HCEC 1CT (cell line): ENCODE measurements at places on chromosomes 7 and 10.

- DNase-seq, result no peak
Measured at GRCh38 chr10:103720328-103720963, 134.9 kb downstream of the SH3PXD2A start.

GRCh38 chr7:92293896-92294590 lies 48.3 kb downstream of the ANKIB1 start:
- DNase-seq, result peak; percentile 13

- no peak for DNase-seq
Measured at GRCh38 chr7:155815332-155816191, 3.3 kb upstream of the SHH start.

DNA sequence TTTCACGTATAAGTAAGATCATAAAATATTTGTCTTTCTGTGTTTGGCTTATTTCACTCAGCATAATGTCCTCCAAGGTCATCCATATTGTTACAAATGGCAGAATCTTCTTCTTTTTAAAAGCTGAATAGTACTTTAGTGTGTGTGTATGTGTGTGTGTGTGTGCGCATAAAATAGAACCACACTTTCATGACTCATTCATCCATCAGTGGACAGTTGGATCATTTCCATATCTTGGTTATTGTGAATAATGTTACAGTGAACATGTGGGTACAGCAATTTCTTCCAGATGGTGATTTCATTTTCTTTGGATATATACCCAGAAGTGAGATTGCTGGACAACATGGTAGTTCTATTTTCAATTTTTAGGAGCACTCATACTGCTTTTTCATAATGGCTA lies 622.4 kb downstream of the NRG3 start:
- DNase-seq, result no peak

GRCh38 chr10:84352251-84352842 lies 24.0 kb downstream of the CCSER2 start:
- peak; percentile 48 for DNase-seq

DNA sequence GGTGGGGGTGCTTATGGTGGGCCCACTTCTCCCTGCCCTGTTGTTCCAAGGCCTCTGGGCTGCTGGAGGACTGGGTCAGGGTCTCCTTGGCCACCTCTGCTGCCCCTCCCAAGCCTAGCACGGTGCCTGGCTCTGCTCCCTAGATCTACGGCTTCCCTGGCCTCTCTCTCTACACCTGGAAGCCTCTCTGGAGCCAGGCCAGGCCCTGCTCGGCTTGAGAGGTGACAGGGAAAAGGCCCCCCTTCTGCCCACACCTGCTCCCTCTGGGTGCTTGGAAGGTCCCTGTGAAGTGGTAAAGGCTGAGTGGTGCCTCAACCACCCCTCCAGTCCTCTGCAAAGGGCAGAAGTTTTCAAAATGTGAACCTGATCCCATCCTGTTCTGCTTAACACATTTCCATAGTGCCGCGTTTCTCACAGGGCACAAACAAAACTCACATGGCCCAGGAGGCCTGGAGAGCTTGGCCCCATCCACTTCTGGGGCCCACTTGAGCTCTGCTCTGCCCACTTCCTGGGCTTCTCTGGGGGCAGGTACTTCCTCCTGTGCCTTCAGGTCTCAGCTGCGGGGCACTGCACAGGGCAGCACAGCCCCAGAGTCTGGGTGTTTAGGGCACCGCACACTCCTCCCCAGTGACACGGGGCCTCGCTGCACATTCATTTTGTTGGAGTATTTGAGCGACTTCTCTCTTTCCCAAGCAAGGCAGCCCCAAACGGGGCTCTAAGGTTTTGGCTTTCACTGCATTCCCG lies 169.9 kb downstream of the PIP4K2A start:
- DNase-seq, result no peak

- DNase-seq, result peak; percentile 53
Measured at GRCh38 chr10:96642973-96643372, 56.2 kb upstream of the TM9SF3 start.

DNA sequence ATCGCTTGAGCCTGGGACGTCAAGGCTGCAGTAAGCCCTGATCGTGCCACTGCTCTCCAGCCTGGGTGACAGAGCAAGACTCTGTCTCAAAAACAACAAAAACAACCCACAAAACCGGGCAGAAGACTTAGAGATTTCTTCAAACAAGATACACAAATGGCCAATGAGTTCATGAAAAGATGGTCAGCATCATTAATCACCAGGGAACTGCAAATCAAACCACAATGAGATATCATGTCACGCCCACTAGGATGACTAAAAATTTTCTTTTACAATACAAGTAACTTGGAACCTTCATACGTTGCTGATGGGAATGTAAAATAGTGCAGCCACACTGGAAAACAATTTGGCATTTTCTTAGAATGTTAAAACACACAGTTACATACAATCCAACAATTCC lies 77.3 kb upstream of the GRID1 start:
- no peak for DNase-seq

GRCh38 chr7:44547536-44548231 lies 6.6 kb upstream of the NPC1L1 start:
- DNase-seq, result no peak

DNA sequence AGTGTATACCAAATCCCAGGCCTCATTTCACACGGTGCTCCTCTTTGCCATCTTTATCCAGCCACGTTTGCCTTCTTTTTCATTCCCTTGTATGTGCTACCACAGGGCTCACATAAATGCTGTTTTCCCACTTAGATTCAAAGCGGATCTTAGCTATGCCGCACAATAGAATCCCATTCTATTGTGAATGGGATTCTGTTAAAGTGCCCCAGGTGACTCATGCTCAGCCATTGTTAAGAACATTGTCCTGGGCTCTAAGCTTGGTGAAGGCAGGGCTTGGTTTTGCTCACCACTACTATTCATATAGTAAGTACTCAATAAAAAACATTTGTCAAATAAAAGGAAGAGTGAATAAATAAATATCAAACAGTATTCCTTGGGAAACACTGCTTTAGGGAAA lies 72.3 kb upstream of the PHYHIPL start:
- no peak for DNase-seq

GRCh38 chr10:28302012-28302637 lies 739 bp downstream of the MPP7 start:
- no peak for DNase-seq

DNA sequence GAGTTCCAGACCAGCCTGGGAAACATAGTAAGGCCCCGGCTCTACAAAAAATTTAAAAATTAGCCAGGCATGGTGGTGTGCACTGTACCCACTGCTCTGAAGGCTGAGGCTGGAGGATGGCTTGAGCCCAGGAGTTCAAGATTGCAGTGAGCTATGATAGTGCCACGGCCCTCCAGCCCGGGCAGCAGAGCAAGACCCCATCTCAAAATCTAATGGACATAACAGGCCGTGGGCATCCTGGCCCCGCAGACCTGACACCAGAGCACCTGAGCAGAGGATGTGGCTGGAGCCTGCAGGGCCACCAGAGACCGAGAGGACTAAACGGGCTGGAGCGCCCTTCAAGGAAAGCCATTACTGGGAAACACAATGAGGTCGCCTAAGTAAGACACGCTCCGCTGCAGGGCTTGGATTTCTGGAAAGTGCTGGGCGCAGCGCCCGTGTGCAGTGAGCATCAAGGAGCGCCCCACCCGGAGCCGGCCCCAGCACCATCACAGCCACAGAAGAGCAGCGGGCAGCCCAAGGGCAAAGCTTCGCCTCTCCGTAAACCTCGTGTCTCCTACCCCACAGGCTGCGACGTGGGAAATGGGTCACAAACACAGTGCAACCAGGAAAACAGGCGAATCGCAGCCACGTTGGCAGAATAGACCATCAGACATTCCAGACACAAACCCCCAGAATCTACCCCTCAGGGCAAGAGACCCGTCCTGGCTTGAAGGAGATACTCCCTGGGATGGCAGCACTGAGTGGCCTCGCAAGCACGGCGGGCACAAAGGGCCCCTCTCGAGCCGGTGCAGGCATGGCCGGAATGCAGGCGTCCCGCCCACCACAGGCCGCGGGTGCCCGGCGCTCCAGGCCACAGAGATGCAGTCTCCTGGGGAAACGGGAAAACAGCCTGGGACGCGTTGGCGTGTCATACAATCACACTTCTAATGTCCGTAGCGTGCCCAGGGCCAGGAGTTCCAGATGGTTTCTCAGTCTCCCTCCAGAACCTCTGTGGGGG lies 4.9 kb downstream of the RADIL start:
- no peak for DNase-seq

GRCh38 chr7:158450476-158451124 lies 137.0 kb downstream of the PTPRN2 start:
- DNase-seq, result no peak

GRCh38 chr7:124089621-124090020 lies 56.8 kb upstream of the TMEM229A start:
- DNase-seq, result no peak

GRCh38 chr7:122643250-122643649 lies 55.7 kb downstream of the RNF133 start:
- DNase-seq, result no peak

GRCh38 chr7:130351791-130352090 lies 7.1 kb downstream of the CPA5 start:
- no peak for DNase-seq

DNA sequence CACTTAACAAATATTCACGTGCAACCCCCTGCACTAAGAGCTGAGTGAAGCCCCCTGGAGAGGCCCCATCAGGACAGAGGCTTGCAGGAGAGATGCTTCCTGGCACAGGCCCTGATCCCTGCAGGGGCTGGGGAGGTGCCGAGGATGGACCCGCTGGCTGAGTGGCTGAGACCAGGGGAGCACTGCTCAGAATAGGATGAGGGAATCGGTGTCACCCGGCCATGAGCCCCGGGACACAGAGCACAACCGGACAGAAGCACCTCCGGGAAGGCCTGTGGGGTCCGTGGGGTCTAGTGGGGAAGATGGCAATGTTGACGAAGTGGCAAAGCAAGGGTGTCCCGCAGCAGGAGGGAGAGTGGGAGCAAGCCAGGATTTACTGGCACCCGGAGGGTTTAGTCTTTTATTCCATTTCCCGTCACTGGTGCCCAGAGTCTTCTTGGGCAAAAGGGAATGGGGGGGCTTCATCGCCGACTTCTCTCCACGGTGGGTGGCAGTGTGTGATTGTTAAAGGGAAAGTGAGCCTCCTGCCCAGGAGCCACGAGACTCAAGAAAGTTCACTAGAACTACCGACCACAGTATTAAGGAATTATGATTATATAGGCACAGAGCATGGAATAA lies 140.7 kb downstream of the ADARB2 start:
- no peak for DNase-seq

DNA sequence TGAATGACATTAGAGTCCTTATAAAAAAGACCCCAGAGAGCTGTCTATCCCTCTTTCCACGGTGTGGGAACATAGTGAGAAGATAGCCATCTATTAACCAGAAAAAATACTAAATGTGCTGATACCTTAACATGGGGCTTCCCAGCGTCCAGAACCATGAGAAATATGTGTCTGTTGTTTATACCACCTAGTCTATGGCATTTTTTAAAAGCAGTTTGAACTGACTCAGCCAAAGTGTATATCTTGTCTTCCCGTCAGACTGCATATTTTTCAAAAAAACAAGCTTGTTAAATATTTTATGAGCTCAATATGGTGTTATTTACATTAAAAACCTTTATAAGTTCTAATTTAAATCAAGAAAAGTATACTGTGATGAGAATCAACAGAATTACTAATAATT lies 255.3 kb downstream of the HGF start:
- no peak for DNase-seq

DNA sequence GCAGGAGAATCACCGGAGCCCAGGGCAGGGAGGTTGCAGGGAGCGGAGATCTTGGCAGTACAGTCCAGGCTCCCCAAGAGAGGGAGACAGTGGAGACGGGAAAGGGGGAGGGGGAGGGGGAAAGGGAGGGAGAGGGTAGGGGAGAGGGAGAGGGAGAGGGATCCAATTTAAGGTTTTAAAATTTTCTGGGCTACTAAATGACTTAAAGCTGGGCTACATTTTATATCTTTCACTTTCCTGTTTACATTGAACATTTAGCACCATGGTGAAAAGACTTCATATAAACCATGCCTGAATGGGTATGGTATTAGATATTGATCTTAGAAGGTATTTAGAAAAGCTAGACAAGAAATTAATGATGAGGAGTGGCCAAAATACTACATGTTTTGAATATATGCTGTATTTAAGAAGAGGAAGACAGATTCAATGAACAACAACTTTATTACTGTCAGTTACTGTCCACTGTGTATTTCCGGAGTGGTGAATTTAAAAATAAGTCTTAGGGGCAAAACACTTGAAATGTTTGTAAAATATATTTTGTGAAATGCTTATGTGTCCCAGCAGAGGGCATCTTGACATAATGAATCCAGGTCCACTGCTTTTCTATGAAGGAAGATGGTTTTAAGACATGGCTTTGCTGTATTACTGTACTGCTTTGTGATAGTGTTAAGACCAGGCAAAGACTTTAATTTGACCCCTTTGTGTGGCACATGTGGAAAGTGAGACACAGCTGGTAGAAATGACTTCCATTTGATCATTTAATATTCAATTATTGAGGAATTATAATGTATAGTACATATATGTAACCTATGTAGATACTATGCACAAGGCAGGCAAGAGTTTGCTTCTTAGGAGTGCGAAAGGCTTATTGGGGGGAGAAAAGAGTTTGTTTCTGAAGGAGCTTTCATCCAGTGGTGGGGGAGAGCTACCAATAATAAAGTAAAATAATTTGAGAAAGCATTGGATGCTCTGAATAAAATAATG lies 52.8 kb downstream of the NRF1 start:
- DNase-seq, result peak; percentile 78

- no peak for DNase-seq
Measured at GRCh38 chr10:80924063-80924952, 386.6 kb downstream of the SH2D4B start.

- no peak for DNase-seq
Measured at GRCh38 chr10:96369890-96370583, 11.2 kb upstream of the OPALIN start.
